ENCODE measurements at places on chromosomes 11 and 22. TPM values are rescaled to one million over a fixed set of nuclear protein-coding genes. Genes with fewer than 3 reads are reported as not detected.

NUDT8 gene
- 4.8 TPM for polyA plus RNA-seq

DTX4 gene
- polyA plus RNA-seq: 2.1 TPM

ZC3H12C gene
- 14.0 TPM for polyA plus RNA-seq

PIH1D2 gene
- polyA plus RNA-seq: 0.91 TPM

KLHDC7B gene
- polyA plus RNA-seq: 0.01 TPM

OR4A16 gene
- not detected for polyA plus RNA-seq

THYN1 gene
- 42.9 TPM for polyA plus RNA-seq

MISFA gene
- 0.42 TPM for polyA plus RNA-seq

BDNF gene
- 0.74 TPM for polyA plus RNA-seq

PLCB3 gene
- 42.2 TPM for polyA plus RNA-seq

TBX1 gene
- polyA plus RNA-seq: not detected

JOSD1 gene
- polyA plus RNA-seq: 42.8 TPM

DNAJB7 gene
- polyA plus RNA-seq: not detected

C11orf87 gene
- polyA plus RNA-seq: 0.19 TPM

PTPN5 gene
- not detected for polyA plus RNA-seq

IGLL5 gene
- not detected for polyA plus RNA-seq

B4GALNT4 gene
- polyA plus RNA-seq: 7.6 TPM

TUBA8 gene
- polyA plus RNA-seq: 0.65 TPM

ZNF280B gene
- polyA plus RNA-seq: 0.14 TPM

LMO2 gene
- 0.67 TPM for polyA plus RNA-seq

FAM180B gene
- polyA plus RNA-seq: not detected

CRYAB gene
- polyA plus RNA-seq: 8.1 TPM

PARVA gene
- polyA plus RNA-seq: 26.6 TPM

ALDH3B1 gene
- 8.7 TPM for polyA plus RNA-seq

OTOG gene
- polyA plus RNA-seq: not detected

DGCR6 gene
- 1.1 TPM for polyA plus RNA-seq

C22orf23 gene
- polyA plus RNA-seq: 0.06 TPM

Measured in mammary epithelial cell (primary cell).